Nephron progenitor cell (in vitro differentiated cells): ENCODE measurements at places on chromosomes 16 and 17.

DNA sequence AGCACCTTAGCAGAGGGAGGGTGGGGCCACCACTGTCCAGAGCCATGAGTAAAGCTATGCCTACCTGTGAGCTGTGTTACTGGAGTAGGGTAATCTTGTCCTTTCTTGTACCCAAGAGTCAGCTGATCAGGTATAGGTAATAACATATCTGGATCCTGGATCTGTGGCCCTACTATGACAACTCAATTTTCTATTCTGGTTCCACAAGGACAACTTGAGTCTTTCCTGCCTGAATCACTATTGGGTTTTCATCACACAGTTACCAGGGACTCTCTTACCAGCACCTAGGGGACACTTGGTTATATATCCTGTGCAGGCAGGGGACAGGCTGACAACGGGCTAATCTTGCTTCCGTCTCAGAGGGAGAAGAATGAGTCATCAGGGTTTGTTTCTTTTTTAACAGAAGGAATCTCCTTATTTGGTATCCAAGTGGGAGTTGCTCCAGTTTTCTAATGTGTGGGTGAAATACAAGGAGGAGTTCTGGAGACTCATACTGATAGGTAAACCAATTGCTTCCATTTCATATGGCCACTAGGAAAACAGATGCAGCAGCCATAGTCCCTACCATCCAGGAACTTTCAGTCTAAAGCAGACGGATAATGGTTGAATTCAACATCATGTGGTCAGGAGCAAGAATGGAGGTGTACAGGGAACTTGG is 6.8 kb downstream of the ZNF267 start:
- H3K4me3 ChIP-seq, result no peak overlapping the region
- peaks cover 26% of the 10 kb centered on the region for H3K4me1 ChIP-seq
- no peak for DNase-seq
- H3K36me3 ChIP-seq, result peaks cover 99% of the 10 kb centered on the region
- no peaks in the 10 kb centered on the region for H3K27me3 ChIP-seq

- H3K4me1 ChIP-seq, result peaks cover 65% of the 10 kb centered on the region
- peaks cover 9% of the 10 kb centered on the region for H3K27me3 ChIP-seq
- H3K36me3 ChIP-seq, result peaks cover 2% of the 10 kb centered on the region
Observed at GRCh38 chr17:9242983-9243382, 221.7 kb downstream of the NTN1 start.

GRCh38 chr17:83062818-83063671 is 16.4 kb upstream of the METRNL start:
- peaks cover 47% of the 10 kb centered on the region for H3K4me1 ChIP-seq
- no peaks in the 10 kb centered on the region for H3K36me3 ChIP-seq
- H3K27ac ChIP-seq, result peak overlapping the region; percentile 25
- H3K27me3 ChIP-seq, result peaks cover 13% of the 10 kb centered on the region

- peaks cover 11% of the 10 kb centered on the region for H3K27me3 ChIP-seq
- peak; percentile 100 for DNase-seq
- no peaks in the 10 kb centered on the region for H3K36me3 ChIP-seq
- no peak within 1 kb of the TSS for H3K27ac ChIP-seq
- H3K4me3 ChIP-seq, result peak within 1 kb of the TSS; percentile 92
Observed at GRCh38 chr16:1942810-1943726, at the start of gene MSRB1. TSS of gene MSRB1 (minus strand) at chr16:1943199. CDS start at chr16:1943156, 43 bp downstream.

DNA sequence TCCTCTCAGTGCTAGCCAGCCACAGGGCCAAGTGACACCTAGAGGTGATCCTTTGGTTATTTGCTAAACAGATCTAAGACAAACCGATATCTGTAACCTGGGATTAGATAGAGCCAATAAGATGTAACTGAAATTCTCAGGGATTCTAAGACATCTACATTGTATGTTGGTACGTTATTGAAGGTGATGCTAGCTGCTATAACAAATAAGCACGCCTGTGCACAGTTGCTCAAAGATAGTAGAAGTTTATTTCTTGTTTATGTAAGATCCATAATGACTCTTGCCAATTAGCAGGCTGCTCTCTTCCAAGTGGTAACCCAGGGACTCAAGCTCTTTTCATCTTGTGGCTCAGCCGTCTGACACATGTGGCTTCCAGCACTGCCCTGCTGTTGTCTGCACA is 370.3 kb downstream of the WWOX start:
- H3K27ac ChIP-seq, result no peak overlapping the region
- no peak overlapping the region for H3K4me3 ChIP-seq
- H3K36me3 ChIP-seq, result peaks cover 34% of the 10 kb centered on the region
- H3K27me3 ChIP-seq, result no peaks in the 10 kb centered on the region
- peaks cover 39% of the 10 kb centered on the region for H3K4me1 ChIP-seq

GRCh38 chr16:79169239-79169638 is 431.3 kb downstream of the MAF start:
- no peaks in the 10 kb centered on the region for H3K27me3 ChIP-seq
- peaks cover 49% of the 10 kb centered on the region for H3K4me1 ChIP-seq
- peaks cover 11% of the 10 kb centered on the region for H3K36me3 ChIP-seq
- no peak overlapping the region for H3K4me3 ChIP-seq

DNA sequence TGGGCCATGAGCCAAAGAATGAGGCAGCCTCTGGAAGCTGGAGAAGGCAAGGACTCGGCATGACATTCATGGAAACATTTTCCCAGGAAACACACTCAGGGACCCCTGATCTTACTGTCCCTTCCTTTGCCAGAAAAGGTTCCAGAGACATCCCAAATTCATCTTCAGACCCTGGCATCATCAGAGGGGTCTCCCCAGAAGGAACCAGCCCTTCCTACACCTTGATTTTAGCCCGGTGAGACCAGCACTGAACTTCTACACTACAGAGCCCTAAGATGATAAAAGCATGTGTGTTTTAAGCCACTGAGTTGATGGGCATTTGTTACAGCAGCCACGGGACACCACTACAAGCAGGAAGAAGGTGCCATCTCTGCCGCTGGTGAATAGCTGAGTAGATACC is 262.3 kb downstream of the C16orf95 start:
- H3K4me3 ChIP-seq, result no peak overlapping the region
- H3K4me1 ChIP-seq, result peaks cover 66% of the 10 kb centered on the region
- no peak for DNase-seq
- peaks cover 31% of the 10 kb centered on the region for H3K27me3 ChIP-seq

- no peak overlapping the region for H3K4me3 ChIP-seq
- H3K27me3 ChIP-seq, result peaks cover 35% of the 10 kb centered on the region
- no peak overlapping the region for H3K27ac ChIP-seq
Observed at GRCh38 chr16:89025636-89026035, 48.6 kb upstream of the CBFA2T3 start.

GRCh38 chr17:13531721-13532120 is 70.0 kb downstream of the HS3ST3A1 start:
- H3K4me1 ChIP-seq, result peaks cover 21% of the 10 kb centered on the region
- H3K27me3 ChIP-seq, result peaks cover 2% of the 10 kb centered on the region
- no peak overlapping the region for H3K27ac ChIP-seq

- H3K27me3 ChIP-seq, result peaks cover 2% of the 10 kb centered on the region
- DNase-seq, result no peak
- H3K4me3 ChIP-seq, result no peak overlapping the region
- peaks cover 56% of the 10 kb centered on the region for H3K36me3 ChIP-seq
- H3K27ac ChIP-seq, result no peak overlapping the region
Observed at GRCh38 chr16:67636713-67637112, 8.2 kb upstream of the CARMIL2 start.

GRCh38 chr17:22409160-22409751 is 716.9 kb downstream of the KCNJ18 start:
- peaks cover 16% of the 10 kb centered on the region for H3K36me3 ChIP-seq
- H3K27me3 ChIP-seq, result peaks cover 8% of the 10 kb centered on the region
- H3K4me3 ChIP-seq, result no peak overlapping the region
- no peak overlapping the region for H3K27ac ChIP-seq
- DNase-seq, result no peak
